ENCODE measurements at places on chromosomes 2 and 18.

DNA sequence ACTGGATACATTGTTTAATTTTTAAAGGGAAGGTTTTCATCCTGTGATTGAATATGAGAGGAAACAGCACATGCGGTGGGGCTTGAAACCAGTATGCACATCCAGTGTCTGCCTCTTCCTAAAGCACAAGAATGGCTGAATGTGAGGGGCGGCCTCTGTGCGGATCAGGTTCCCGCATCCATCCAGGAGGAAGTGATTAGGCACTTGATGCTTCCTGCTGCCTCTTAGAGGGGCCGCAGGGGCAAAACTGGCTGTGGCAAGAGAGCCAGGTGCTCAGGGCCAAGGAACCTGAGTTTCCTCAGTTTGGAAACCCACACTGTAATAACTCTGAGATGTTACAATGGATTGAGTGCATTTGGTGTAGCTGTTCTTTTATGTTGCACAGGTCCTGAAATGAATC lies 48.8 kb downstream of the THNSL2 start:
- DNase-seq = no peak

DNA sequence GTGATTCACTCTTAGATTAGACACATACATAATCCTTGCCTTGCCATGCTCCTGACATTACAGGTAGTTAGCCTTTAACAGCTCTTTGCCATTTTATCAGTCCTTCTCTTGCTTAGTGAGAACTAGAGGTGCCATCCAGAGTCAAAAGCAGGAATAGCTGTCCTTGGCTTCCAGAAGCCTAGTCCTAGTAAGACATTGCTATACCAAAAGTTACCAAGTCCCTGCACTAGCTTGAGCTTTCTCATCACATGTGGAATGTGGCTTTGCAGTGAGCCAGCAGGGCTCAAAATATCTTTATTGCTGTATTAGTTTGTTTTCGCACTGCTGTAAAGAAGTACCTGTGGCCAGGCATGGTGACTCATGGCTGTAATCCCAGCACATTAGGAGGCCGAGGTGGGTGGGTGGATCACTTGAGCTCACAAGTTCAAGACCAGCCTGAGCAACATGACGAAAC lies 104.7 kb upstream of the NOSTRIN start:
- no peak for DNase-seq

GRCh38 chr2:74021407-74021755 lies 36.7 kb downstream of the TET3 start:
- no peak for DNase-seq

DNA sequence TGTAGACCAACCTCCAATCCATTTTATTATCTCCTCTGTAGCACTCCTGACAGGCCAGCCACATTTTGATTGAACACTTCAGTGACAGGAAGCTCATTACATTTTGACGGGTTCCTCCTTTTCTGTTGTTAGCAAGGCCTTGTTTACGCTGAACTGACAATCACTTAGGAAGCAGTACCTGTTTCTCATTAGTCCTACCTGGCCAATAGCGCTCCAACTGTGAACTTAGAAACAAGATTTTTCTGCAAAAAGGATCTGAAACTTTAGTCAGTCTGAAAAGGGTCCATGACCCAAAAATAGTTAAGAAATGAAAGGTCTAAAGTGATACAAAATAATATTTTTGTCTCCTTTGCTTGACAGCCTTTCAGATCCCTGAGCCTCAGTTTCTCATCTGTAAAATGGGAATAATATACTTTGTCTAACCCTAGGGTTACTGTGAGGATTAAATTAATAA lies 119.6 kb upstream of the MSTN start:
- DNase-seq = peak; percentile 55

GRCh38 chr18:4017480-4017879 lies 437.6 kb downstream of the DLGAP1 start:
- DNase-seq = peak; percentile 10

DNA sequence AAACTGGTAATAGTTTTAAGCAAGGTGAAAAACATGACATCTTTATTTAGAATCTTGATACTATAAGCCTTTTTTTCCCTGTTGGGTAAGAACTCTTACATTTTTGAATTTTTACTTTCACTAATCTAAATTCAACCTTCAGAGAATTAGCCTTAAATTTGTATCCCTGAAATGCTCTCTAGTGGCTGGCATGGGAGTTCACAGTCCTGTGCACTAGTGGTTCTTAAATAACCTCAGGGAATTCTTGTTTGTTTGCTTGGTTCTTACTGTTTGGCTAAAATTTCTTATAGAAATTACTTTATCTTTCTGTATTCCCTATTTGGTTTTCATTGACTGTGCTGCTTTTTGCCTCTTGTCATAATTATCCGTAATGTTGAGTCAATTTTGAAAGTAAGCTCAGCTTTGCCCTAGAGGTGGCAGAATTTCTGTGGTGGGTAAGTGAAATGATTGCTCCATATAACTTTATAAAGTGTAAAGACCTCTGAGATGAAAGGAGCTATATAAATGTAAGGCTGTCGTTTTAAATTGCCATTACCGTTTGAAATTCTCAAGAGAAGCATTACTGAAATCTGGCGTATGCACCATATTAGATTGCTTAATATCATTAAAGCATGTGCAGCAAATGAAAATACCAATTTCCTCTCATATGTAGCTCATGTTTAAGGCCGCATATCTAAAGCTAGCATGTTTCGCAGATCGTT lies 391.3 kb upstream of the FIGN start:
- DNase-seq = no peak

DNA sequence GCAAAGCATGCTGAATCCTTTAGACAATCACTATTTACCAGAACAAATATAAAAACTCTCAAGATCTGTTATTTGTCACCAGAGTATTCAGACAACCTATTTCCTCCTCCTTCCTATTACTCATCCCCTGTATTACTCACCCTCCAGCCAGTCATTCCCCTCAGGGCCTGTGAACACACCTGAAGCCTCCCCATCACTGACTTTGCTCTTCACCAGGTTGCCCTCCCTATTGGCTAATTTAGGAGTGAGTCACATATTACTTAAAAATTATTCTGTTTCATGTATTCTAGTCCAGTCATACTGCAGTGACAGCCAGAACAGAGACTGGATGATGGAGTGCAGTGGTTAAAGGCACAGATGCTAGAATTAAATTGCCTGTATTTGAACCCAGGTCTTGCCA lies 3.7 kb upstream of the ATG16L1 start:
- DNase-seq = no peak

DNA sequence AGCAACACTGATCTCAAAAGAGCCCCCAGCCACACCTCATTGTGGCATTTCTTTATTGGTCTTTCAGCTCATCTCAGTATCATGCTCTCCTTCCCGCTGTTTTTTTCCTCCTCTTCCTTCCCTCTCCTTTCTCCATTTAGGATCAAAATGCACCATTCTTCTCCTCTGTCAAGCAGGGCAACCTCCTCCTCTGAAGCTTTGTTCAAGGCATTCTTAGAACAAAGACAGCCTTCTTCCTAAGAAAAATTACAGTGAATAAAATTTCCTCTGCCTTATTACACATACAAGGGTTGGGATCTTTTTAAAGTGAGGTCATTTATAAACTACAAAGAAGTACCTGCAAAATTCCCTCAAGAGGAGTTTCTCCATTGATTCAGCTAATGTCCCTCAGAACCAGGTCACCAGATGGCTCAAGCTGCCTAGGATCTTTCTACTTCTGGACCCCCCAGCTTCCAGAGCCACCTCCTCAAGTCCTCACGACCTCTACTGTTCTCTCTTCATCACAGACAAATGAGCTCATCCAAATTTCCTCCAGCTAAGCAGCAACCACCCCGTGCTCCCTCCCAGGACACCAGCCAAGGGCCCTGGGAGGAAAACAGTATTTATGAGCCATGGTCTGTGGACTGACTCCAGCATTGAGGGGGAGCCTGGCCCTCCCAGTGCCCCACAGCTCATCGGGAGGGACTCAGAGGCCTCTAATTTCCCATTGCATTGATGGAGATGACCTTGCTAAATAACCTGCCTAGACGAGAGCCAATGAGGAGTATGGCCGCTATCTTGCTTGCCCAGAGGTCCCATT lies 18.0 kb downstream of the SFXN5 start:
- DNase-seq = no peak

GRCh38 chr18:44601447-44601846 lies 79.2 kb upstream of the SETBP1 start:
- DNase-seq = no peak

- no peak for DNase-seq
Measured at GRCh38 chr18:2963048-2963447, 49.9 kb downstream of the LPIN2 start.

DNA sequence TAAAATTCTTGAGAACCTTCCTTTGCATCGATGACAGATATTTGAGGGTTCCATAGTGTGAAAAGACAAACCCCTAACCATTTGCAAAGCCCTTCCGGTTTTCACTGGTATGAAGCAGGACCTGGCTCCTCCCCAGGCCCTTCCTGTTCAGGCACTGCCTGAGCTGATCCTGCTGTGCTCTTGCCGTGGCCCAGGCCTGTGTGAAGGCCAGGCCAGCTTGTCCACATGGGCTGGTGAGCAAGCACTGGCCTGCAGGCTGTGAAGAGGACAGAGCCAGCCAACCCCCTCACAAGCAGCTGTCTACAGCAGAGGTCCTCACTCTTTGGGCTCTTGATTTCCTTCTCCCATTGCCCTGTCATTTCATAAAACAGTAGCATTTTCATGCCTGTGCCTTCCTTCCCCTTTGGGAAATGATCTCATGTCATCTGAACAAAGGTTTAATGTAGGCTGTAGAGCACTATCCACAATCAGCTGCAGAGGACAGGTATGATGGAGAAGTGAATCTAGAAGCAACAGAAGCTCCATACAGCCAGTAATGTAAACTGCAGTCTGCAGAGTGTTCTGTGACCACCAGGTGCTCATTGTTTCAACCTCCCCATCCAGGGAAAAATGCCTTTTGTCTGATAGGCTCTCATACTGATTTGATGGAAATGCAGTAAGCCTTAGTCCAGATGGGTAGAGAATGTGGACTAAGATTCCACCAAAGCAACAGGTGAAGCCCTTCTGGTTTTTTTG lies 19.8 kb downstream of the MPHOSPH10 start:
- no peak for DNase-seq

DNA sequence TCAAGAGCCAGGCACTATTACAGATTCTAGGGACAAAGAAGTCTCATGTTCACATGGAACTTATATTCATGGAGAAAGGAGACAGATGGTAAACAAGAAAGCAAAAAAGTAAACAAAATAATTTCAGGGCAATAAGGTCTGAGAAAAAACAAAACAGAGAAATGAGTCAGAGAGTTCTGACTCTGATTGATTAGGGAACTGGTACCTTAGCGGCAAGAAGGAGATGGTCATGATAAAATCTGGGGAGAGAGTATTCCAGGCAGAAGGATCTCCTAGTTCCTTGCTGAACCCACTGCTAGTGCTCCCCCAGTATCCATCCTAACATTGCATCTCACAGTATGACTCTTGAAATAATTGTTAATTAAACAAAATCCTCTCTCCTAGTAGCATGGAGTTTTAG lies 161.8 kb upstream of the KLF7 start:
- no peak for DNase-seq

DNA sequence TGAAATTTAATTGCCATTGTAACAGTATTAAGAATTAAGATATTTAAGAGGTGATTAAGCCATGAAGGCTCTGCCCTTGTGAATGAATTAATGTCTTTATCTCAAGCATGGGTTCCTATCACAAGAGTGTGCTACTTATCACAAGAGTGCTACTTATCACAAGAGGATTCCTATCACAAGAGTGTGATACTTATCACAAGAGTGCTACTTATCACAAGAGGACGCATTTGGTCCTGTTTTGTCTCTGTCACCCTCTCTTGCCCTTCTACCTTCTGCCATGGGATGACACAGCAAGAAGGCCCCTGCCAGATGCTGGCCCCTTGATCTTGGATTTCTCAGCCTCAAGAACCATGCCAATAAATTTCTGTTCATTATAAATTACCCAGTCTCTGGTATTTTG lies 13.2 kb upstream of the COL5A2 start:
- DNase-seq = no peak

DNA sequence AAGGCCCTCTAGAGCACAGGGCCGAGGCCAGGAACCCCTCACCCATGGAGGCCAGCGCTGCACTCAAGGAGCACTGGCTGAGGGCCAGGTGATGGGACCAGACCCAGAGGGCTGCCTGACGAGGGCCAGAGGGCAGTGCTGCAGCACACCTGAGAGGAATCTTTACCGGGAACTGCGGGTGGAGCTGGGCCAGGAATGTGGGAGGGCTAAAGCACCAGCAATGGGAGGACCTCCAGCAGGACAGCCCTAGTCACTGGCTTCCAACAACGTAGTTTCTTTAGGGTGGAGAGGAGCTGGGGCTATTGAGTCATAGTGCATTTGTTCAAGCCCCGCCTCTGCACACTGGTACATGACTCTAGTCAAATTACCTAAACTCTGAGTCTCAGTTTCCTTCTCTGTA lies 143.4 kb downstream of the TMEM17 start:
- peak; percentile 39 for DNase-seq

DNA sequence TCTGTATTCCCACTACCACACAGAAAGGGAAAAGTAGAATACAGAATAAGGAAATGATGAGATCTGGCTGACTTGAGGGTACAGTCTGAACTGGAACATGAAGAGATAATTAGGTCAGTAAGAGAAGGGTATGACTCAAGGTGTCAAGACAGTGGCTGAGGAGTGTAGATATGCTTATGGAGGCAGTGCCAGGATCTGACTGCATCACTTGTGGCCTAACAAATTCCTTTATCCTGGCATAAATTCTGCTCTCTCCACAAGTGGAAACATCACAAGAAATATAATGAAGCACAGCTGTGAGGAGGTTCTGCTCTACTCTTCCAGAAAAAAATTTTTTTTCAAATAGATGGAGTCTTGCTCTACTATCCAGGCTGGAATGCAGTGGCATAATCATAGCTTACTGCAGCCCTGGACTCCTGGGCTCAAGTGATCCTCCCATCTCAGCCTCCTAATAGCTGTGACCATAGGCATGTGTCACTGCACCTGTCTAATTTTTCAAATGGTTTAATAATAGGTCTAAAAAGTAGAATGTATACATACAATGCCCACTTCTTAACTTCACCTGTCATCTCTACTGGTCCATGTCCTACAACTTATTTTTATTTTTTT lies 85.3 kb downstream of the C2orf74 start:
- no peak for DNase-seq

GRCh38 chr2:112839407-112840067 lies 3.0 kb upstream of the IL1B start:
- no peak for DNase-seq

DNA sequence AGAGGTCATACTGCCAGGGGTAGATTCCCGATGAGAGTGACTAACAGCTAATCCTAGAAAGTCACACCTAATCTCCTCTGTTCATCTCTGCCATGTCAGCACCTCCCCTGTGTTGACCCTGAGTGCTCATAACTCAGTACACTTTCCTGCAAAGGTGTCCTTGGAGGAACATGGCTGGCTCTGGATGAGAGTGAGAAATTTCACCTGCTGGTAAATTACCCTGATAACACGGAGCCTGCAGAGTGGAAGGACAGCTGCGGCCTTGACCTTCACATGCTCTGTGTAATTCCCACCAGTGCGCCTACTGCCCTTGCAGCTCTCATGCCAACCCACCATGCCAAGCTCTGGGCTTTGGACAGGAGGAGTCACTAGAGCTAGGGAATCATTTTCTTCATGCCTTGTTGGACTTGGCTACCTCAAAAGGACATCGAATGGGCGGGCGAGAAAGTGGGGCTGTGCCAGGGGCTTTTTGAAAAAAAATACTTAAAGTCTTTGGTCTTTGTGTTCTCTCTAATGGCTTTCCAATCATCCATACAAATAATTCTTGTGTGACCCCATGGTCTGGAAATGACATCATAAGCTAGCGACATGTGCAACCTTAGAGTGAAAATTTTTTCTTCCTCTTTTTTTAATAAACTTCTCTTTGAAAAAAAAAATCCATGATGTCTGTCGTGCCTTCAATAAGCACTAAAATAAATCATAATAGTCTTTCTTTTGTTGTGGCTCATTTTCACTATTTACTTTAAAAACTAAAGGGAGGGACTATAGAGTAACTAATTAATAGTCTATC lies 319.9 kb downstream of the MYCN start:
- no peak for DNase-seq
